NCI-H69 (cell line): ENCODE measurements at places on chromosomes 13 and 19.

DNA sequence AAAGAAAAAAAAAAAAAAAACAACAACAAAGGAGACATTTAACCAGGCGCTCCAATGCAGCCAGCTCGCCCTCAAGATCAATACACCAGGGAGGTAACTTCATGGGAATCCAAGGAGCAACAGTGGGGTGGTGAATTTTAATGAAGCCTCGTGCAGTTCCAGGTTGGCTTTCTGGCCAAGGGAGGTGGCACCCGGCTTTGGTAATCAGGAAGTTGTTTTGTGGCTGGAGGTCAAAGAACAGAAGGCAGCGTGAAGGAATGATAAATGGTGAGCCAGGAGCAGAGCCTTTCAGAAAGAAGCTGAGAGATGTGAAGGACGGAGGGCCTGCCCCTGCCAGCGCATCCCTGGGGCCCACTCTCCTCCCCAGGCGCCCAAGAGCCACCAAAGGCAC, 188.2 kb upstream of the TSC22D1 start:
- no peak for DNase-seq

- peak; percentile 81 for DNase-seq
Measured at GRCh38 chr13:42803563-42804204, 22.3 kb downstream of the FAM216B start.

GRCh38 chr13:76848596-76848995, 37.6 kb downstream of the KCTD12 start:
- peak; percentile 91 for DNase-seq

DNA sequence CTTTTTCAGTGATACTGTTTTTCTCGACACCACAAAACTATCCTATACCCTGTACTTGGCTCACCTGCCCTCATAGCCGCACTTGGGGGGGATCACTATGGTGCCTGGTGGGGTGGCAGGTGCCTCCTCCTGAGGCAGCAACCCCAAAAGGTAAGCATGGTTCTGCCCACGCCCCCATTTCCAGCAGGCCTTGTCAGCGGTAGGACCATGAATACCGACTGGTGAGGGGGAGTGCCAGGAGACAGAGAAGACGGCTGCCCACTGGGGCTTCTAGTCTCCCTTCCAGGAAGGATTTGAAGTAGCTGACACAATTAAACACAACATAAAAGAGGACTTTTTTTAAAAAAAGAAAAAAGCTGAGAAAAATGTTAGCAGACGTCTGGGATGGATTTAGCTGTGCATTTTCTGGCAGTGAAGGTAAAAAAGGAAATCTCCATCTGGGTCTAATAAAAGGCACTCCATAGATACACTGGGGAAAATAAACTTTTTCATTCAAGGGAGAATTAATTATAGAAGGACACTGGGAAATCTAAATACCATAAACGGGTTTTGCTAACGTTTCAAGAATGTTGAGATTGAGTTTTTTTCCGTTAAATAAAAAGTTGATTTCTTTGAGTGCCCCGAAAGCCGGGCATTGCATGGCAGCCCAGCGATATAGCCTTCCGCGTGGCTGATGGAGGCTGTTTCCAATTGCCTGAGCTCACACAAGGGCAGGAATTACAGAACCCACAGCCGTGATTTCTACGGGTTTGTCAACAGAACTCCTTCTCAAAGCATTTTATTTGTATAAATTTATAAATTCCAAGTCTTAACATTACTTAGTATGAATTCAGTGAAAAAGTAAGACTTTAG, 45.1 kb downstream of the ATP11A start:
- DNase-seq = no peak

DNA sequence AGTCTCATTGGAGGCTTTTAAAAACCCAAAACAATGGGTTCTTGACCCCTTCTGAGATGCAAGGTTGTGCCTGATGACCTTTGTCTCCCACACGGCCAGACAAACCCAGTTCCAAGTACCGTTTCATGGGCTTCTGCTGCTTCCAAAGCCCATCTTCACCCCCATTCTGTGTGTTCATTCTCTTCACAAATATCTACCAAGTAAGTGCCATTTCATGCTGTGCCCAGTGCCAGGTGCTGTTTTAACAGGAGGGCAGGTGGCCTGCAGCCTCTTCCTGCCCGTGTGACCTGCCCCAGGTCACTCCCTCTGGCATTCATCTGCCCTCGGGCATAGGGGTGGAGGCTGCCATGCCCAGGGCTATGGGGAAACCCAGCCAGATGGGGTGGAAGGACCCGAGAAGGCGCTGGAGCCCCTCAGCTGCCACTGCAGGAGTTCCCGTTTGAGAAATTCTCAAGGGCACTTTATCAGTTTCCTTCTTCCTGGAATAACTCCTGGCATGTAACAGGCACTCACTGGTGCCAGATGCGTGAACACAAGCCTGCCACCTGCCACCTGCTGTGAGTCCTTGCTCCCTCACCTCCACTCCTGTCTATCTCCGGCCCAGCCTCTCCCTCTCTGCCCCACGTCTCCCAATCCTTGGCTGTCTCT, 12.5 kb downstream of the CAPN12 start:
- DNase-seq = peak; percentile 71

DNA sequence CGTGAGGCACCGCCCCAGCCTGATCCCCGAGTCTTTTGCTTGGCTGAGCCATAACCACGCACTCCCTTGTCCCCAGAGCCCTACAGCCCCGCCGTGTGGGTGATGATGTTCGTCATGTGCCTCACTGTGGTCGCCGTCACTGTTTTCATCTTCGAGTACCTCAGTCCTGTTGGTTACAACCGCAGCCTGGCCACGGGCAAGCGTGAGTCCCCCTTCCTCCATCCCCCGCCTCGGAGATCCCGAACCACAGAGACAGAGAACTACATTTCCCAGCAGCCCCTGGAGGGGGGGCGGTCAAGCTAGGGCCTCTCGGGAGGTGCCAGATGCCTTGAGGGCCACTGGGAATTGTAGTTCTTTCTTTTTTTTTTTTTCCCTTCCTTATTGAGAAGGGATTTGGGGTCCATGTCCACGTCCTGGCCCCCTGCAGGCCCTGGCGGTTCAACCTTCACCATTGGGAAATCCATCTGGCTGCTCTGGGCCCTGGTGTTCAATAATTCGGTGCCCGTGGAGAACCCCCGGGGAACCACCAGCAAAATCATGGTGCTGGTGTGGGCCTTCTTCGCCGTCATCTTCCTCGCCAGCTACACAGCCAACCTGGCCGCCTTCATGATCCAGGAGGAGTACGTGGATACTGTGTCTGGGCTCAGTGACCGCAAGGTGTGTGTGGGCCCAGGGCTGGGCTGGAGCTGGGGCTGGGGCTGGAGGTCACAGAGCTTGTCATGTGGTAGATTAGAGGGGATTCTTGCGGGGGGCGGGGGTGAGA, 25.9 kb downstream of the GRIN2D start:
- DNase-seq = peak; percentile 57

- DNase-seq = peak; percentile 6
Measured at GRCh38 chr13:85241060-85241459, 558.2 kb downstream of the SLITRK6 start.

DNA sequence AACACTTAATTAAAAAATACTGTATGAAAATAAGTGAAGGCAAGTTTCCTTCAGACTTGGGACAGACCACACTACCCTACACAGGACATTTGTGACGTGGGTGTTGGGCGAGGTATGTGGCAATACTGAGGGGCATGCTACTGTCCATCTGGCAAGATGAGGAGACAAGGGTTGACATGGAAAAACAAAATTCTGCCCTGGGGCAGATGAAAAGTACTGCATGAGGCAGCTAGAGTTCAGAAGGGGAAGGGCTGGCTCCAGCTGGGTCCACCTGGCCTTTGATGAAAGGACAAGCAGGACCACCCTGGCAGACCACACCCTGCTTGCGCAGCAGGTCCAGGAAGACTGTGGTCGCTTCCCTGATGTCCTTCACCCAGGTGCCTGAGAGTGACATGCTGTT, 43.2 kb downstream of the LATS2 start:
- no peak for DNase-seq

GRCh38 chr19:40266119-40266518, 19.0 kb downstream of the AKT2 start:
- DNase-seq = peak; percentile 93

DNA sequence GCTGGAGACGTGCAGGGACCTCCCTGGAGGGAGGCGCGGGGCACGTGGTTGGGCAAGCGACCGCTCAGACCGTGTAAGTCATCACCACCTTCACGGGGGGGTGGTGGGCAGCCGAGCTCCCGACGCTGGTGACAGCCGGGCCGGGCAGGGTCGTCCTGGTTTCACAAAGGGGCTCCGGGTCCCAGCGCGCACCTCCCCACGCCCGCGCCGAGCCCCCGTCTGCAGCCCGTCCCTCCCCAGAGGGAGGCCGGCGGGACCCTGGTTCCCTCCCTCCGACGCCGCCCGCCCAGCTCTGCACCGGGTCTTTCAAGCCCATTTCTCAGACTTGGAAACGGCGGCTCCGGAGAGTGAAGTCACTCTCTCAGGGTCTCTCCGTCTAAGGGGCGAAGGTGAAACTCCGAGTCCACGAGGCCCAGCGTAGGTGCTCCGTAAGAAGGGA, 729 bp upstream of the ARID3A start:
- peak; percentile 94 for DNase-seq

- no peak for DNase-seq
Measured at GRCh38 chr13:43026262-43026661, 2.9 kb downstream of the DNAJC15 start.

DNA sequence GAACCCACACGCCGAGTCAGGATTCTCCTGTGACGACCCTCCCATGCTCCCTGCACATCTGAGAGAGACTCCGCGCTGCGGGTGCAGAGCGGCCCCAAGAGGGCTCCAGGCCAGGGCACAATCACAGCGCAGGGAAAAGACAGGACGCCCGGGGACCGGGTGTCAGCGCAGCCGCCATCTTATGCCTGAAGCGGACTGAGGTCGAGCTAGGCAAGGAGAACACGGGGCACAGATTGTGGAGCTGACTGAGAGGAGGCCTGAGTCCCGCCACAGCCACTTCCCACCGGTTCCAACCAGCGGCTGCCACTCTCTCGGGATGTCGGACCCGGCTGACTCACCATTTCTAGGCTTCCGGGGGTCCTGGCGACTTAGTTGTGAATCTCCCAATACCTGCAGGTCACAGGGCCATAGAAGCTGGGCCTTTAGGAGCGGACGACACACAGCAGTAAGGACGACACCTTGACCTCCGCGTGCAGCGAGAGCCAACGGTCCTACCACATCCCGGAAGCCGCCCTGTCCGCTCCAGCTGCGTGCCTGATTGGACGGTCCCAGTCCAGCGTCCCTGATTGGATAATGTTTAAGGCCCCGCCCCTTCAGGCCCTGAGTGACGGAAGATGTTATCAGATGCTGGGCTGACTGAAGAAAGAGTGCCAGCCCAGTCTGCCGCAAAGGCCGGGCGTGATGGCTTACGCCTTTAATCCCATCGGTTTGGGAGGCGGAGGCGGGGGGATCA, at the start of gene ZNF728:
Gene ZNF728, minus strand, starts transcription at position 487 of the 733 bp plus-strand sequence. Its CDS starts 146 bp downstream, at position 341.
- no peak for DNase-seq
